A549 treated with DMSO at 1 μM for 4 hours (cell line): ENCODE measurements at places on chromosomes 3 and 15. TPM values are rescaled to one million over a fixed set of nuclear protein-coding genes. Genes with fewer than 3 reads are reported as not detected.

ISLR gene
- 0.15 to 0.41 TPM (median 0.25 TPM) in 5 replicates for total RNA-seq

TTC21A gene
- 1.3 to 2.5 TPM (median 1.8 TPM) in 5 replicates for total RNA-seq

SLC12A8 gene
- total RNA-seq: 1.0 to 1.4 TPM (median 1.2 TPM) in 5 replicates

ACP3 gene
- total RNA-seq: 0.02 TPM in 1 of 5 replicates, not detected in the others

CALML4 gene
- 6.9 to 10.6 TPM (median 9.2 TPM) in 5 replicates for total RNA-seq

NKTR gene
- total RNA-seq: 9.0 to 13.9 TPM (median 12.5 TPM) in 5 replicates

SGO1 gene
- 14.9 to 18.5 TPM (median 17.6 TPM) in 5 replicates for total RNA-seq

HYAL1 gene
- 0.28 to 0.45 TPM (median 0.33 TPM) in 5 replicates for total RNA-seq

C2CD4B gene
- total RNA-seq: 0.07 to 0.09 TPM (median 0.08 TPM) in 3 of 5 replicates, not detected in the others

CHST14 gene
- 14.7 to 21.4 TPM (median 18.3 TPM) in 5 replicates for total RNA-seq

KLHL40 gene
- not detected in 5 replicates for total RNA-seq

IQCF5 gene
- not detected in 5 replicates for total RNA-seq

GOLGA8Q gene
- total RNA-seq: 0.08 TPM in 1 of 5 replicates, not detected in the others

MINAR1 gene
- total RNA-seq: 0.42 to 0.71 TPM (median 0.64 TPM) in 5 replicates

RLBP1 gene
- not detected in 5 replicates for total RNA-seq

KIAA1143 gene
- total RNA-seq: 9.0 to 19.0 TPM (median 16.4 TPM) in 5 replicates

NPAP1 gene
- not detected in 5 replicates for total RNA-seq

SLC6A6 gene
- total RNA-seq: 90.4 to 125 TPM (median 108 TPM) in 5 replicates

XCR1 gene
- not detected in 5 replicates for total RNA-seq

RBP2 gene
- total RNA-seq: not detected in 5 replicates

IGDCC3 gene
- 0.05 to 0.21 TPM (median 0.12 TPM) in 4 of 5 replicates, not detected in the other for total RNA-seq

IMPG2 gene
- total RNA-seq: 0.01 to 0.02 TPM (median 0.01 TPM) in 3 of 5 replicates, not detected in the others

RSL24D1 gene
- total RNA-seq: 90.1 to 122 TPM (median 102 TPM) in 5 replicates

NANOGP8 gene
- not detected in 5 replicates for total RNA-seq

DUOX1 gene
- total RNA-seq: not detected in 5 replicates

CCR3 gene
- not detected in 5 replicates for total RNA-seq

FBXL22 gene
- 0.21 to 0.30 TPM (median 0.26 TPM) in 5 replicates for total RNA-seq

GREM1 gene
- 8.3 to 21.2 TPM (median 9.4 TPM) in 5 replicates for total RNA-seq

C15orf61 gene
- total RNA-seq: 2.1 to 4.0 TPM (median 3.9 TPM) in 5 replicates

PFN2 gene
- total RNA-seq: 151 to 184 TPM (median 169 TPM) in 5 replicates

PLCB2 gene
- 0.39 to 1.3 TPM (median 0.79 TPM) in 5 replicates for total RNA-seq

ADAMTS7 gene
- total RNA-seq: 2.8 to 3.8 TPM (median 3.4 TPM) in 5 replicates

SV2B gene
- total RNA-seq: 0.02 to 0.03 TPM (median 0.03 TPM) in 4 of 5 replicates, not detected in the other

ZNF860 gene
- total RNA-seq: 0.97 to 1.5 TPM (median 1.1 TPM) in 5 replicates

EXD1 gene
- 0.07 TPM in 1 of 5 replicates, not detected in the others for total RNA-seq

C3orf85 gene
- not detected in 5 replicates for total RNA-seq

DOCK3 gene
- 0.37 to 0.50 TPM (median 0.43 TPM) in 5 replicates for total RNA-seq

ACSBG1 gene
- 0.20 to 0.48 TPM (median 0.38 TPM) in 5 replicates for total RNA-seq

FSD2 gene
- total RNA-seq: not detected in 5 replicates

ECE2 gene
- total RNA-seq: not detected in 5 replicates

SERPINI2 gene
- not detected in 5 replicates for total RNA-seq

RFT1 gene
- 18.1 to 28.8 TPM (median 28.5 TPM) in 5 replicates for total RNA-seq

RHCG gene
- 33.6 to 42.7 TPM (median 35.6 TPM) in 5 replicates for total RNA-seq

DUSP7 gene
- 14.3 to 16.0 TPM (median 14.8 TPM) in 5 replicates for total RNA-seq

PLA1A gene
- 0.13 to 0.45 TPM (median 0.22 TPM) in 5 replicates for total RNA-seq

CPLX3 gene
- 0.06 TPM in 1 of 5 replicates, not detected in the others for total RNA-seq

NEK10 gene
- total RNA-seq: 0.86 to 1.8 TPM (median 1.3 TPM) in 5 replicates

KIF15 gene
- total RNA-seq: 8.6 to 10.2 TPM (median 9.1 TPM) in 5 replicates

SLC22A13 gene
- total RNA-seq: 0.05 to 0.09 TPM in 2 of 5 replicates, not detected in the others

UCN2 gene
- 8.8 to 14.2 TPM (median 10.2 TPM) in 5 replicates for total RNA-seq

PLSCR2 gene
- 0.21 TPM in 1 of 5 replicates, not detected in the others for total RNA-seq

SCAMP5 gene
- total RNA-seq: 12.3 to 15.8 TPM (median 14.0 TPM) in 5 replicates

SUCLG2 gene
- total RNA-seq: 32.3 to 43.2 TPM (median 39.4 TPM) in 5 replicates

WDR93 gene
- total RNA-seq: 0.13 to 0.21 TPM (median 0.19 TPM) in 5 replicates

PEX5L gene
- 0.01 TPM in 1 of 5 replicates, not detected in the others for total RNA-seq
